ENCODE measurements at places on chromosomes 4 and X.

- peak; percentile 40 for DNase-seq
Measured at GRCh38 chr4:48141048-48141447, 7.0 kb upstream of the TXK start.

- no peak for DNase-seq
Measured at GRCh38 chr4:157978680-157979361, 194.0 kb downstream of the GASK1B start.

DNA sequence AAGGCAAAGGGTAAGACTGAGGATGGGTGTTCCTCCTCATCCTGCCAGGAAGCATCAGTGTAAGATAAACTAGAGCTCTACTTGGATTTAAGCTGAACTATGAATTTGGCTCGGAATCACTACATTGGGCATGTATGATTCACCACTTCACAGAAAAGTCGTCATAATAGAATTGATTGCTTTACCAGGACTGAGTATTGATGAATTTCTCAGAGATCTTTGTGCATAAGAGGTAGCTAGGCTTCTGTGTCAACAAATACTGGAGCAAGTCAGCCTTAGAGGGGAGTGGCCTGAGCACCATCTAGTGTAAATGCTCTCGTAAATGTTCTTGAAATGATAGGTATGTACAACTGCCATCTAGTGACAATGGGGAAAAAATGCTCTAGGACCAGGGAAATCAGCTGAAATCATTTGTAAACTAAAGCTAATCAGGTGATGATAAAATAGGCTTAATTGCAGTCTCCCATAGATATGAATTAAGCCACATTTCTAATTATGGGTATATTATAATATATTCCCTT, 309.5 kb upstream of the FMR1 start:
- no peak for DNase-seq

DNA sequence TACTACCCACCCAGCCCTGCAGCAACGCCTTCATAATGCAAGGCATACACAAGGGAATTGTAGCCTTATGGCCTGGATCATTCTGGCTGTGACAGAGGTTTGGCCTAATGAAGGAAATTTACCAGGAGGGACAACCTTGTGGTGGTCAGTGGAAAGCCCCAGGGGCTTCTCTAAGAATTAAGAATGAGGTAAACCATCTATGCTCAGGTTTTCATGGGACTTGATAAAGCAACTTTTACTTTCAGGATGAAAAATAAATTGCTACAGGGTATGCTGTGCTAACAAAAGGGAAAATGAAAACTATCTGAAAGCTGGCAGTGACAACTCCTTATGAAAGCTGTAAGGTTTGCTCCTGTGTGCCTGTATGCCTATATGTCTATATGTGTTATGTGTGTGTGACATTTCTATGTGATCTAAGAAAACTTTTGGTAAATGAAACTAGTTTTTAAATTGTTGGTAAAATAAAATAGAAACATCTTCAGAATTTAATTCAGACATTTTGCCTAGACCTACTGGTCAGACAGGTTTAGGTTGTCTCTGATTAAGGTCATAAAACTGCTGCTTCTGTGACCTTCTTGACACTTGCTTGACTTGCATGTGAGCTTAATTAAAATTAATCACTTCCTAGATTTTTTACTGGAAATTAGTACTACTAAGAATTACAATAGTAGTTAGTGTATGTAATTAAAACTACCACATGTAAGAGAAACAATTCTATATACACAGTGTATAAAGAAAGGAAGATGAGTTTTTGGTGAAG, 19.9 kb upstream of the TXK start:
- DNase-seq = no peak

DNA sequence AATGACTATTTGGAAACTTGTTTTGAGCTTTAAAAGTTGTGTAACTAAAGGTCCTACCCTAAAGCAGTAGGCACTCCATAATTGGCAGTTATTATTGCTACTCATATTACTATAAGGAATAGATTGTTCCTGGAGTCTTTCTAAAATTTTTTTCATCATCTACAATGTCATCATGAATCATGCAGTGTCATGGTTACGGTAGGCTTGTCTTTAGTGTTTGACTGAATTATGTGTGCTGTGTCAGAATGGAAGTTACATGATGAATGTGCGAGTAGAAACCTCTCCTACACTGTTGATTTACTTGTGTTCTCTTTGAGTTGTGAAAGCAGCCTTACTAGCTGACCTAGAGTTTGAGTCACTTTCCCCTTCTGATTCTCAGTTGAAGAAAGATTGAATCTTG, 1099.9 kb downstream of the RAPGEF2 start:
- no peak for DNase-seq

DNA sequence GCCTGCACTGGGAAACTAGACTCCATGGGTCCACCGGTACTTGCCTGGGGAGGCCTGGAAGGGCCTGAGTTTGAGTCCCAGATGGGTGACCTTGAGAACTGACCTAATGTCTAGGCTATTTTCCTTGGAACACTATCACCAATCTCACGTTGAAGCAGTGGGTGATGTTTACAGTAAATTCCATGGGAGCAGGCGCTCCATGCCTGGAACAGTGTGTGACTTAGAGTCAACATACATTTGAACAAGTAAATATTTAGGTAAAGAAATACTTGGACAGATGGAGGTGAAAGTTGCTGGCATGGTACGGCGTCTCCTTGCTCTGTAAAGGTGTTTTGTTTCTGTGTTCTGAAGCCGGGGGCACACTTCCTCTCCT, 47.5 kb downstream of the TBC1D14 start:
- no peak for DNase-seq

GRCh38 chr4:82667761-82668480, 106.1 kb upstream of the TMEM150C start:
- DNase-seq = no peak

DNA sequence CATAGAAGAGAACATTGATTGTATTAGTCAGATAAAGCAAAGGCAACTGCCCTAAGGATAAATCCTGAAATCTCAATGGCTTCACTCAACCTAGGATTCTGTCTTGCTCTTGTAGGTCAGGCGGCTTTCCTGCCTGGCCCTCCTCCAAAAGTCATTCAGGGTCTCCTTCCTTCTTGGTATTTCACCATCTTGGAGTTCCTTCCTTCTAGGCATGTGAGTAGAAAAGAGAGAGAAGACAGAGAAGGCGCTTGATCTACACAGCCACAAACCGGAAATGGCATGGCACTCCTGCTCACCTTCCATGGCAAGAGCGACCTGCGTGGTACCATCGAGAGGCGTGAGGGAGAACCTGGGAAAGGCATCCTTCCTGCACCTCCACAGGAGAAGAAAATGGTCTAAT, 45.3 kb upstream of the HELT start:
- no peak for DNase-seq

DNA sequence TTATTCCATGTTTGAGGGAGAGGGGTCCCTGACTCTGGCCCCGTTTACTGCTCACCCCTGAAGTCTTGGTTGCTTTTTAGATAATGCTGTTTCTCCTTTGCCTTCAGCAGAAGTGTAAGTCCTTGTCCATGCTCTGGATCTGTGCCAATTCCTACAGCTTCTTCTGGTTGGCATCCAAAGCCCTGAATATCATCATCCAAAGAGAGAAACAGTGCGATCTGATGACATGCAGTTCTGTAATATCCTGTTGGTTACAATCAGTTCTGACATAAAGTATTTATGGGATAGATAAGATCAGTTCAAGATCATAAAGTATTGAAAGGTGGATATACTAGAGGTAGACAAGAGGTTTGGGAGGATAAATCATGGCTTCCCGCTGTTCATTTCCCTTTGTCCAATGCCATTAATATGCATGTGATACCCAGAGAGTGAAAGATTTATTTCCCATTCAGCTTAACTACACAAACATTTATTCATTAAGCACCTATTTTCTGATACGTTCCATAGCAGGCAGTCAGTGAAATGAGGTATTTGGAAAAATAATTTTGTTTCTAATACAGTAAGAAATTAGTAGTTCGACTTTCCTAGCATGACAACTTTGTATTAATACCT, 53.2 kb upstream of the TMEM150C start:
- DNase-seq = no peak

GRCh38 chr4:52687696-52688095, 28.6 kb upstream of the USP46 start:
- no peak for DNase-seq

GRCh38 chrX:43618366-43619205, 37.5 kb upstream of the MAOA start:
- no peak for DNase-seq

- no peak for DNase-seq
Measured at GRCh38 chr4:184097241-184097605, 120.5 kb downstream of the ENPP6 start.

DNA sequence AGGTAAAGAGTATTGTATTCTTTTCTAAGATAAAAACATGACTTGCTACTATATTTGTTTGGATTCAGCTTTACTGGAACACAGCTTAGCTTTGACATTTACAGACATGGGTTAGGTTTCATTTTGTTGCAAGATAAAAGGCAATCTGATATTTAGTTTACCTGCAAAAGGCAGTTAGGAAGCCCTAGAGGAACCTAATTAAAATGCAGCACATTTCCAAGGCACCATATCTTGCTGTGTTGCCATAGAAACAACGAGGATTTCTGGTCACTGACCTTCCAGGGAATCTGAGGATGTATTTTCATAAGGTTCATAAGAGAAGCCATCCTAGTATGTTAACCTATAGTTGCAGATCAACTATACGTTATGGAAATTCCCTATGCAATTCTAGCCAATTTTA, 116.0 kb downstream of the SNCA start:
- DNase-seq = no peak

DNA sequence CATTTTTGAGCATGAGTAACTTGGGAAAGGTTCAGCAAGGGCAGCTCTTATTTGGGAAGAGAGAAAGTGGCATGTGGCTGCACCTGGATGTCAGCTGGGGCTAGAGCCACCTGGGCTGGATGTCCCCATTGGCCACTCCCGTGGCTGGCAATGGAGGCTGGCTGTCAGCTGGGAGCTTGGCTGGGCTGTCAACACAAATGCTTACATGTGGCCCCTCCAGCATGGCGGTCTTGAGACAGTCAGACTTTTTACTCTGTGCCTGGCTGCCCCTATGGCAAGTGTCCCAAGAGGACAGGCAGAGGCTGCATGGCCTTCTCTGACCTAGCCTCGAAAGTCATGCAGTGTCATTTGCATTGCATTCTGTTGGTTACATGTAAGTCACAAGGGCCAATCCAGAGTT, 99.6 kb downstream of the FAM53A start:
- DNase-seq = no peak

Data from KG1 (cell line).